ENCODE measurements at places on chromosomes 3 and 15.
A peak's percentile ranks its signal among the peaks of the same experiment; 100 is the strongest.

- no peak for DNase-seq
Measured at GRCh38 chr15:92971081-92971480, 71.0 kb downstream of the CHD2 start.

- peak; percentile 3 for DNase-seq
Measured at GRCh38 chr15:25374143-25374542, 64.7 kb downstream of the UBE3A start.

DNA sequence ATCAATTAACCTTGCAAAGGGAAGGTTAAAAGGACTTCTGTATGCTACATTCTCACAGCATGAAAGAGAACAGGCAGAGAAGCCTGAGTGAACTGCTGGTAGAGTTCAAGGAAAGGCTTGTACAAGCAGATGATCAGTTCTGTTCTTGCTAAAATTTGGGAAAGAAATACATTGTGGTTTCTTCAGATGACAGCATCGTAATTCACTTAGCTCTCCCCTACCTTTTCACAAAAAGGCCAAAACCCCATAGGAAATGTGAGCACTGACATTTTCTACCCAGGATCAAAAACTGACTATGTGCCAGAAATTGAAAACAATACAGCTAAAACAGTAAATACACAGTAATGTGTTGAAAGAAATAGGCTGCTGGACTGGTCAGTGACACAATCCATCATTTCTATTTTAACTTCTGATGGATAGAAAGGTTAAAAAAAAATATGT is 216.4 kb downstream of the DPH6 start:
- DNase-seq = no peak

DNA sequence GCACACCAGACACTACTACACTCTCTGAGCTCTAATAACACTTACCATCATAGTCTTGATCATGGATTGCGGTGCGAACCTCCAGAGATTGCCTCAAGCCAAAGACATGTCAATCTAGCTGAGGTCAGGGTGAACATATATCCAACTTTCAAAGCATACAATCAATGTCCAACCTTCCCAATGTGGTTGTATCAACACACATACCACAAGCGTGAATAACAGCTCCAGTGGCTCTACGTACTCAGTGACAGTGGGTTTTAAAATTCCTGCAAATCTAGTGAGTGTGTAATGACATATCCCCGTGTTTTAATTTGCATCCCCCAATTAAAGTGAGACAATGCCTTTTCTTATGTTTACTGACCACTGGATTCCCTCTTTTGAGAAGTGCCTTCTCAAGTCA is 29.6 kb downstream of the SFMBT1 start:
- no peak for DNase-seq

- DNase-seq = no peak
Measured at GRCh38 chr3:5169807-5170206, 17.7 kb upstream of the EDEM1 start.

- no peak for DNase-seq
Measured at GRCh38 chr3:19029837-19030521, 118.3 kb upstream of the KCNH8 start.

- no peak for DNase-seq
Measured at GRCh38 chr3:111919370-111920065, 59.3 kb upstream of the ABHD10 start.

GRCh38 chr15:25728816-25729215 is 134.3 kb downstream of the ATP10A start:
- DNase-seq = no peak

- peak; percentile 27 for DNase-seq
Measured at GRCh38 chr3:88031642-88032077, 27.1 kb downstream of the CGGBP1 start.

- DNase-seq = no peak
Measured at GRCh38 chr3:7074217-7074616, 213.3 kb downstream of the GRM7 start.

- DNase-seq = no peak
Measured at GRCh38 chr3:13653631-13654279, 104.8 kb downstream of the FBLN2 start.

DNA sequence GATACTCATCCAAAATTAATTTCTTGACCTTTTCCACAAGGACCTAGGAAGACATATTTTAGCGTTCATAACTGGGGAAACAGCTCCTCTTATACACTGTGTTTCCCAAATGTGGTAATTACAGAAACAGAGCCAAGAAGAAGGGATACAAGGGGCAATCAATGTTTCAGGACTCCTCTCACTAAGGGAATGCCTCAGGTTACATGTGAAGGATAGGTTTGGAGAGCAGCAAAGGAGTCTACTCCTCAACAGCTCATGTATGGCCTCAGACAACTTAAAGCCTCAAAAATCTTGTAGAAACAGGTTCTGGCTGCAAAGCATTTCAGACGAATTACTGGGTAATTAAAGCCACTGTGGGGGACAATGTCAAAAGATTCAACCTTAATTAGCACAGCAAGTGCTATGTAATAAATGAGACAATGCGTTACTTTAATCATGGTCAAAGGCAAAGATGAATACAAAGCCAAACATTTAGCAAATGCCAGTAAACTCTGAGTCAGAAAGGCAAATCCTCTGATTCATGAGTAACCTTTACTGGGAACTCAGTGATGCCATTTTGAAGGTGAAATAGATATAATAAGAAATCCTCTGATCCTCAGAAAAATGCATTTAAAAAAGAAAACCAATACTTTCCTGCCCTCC is 1111.2 kb downstream of the TUSC7 start:
- DNase-seq = no peak

All from hepatic stellate cell (primary cell).